ENCODE measurements at places on chromosomes 5 and 9.

DNA sequence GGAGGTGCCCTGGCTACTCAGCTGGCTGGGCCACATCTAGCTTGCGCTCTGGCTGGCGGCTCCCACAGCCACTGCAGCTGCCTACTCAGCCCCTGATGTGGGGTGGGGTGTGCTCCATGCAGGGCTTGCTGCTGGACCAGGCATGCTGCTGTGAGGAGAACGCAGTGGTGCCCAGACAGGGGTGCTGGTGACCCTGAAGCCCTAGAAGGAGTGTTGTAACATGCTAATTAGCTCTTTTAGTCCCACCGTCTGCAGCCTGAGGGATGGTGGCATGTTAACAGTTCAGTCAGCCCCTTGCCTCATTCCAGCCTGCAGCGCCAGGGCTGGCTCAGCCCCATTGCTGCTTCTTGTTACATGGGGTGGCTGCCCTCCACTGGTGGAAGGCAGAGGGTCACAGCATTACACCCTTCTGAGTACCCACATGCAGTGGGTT, 642.3 kb downstream of the DMRTA1 start:
- DNase-seq: no peak

DNA sequence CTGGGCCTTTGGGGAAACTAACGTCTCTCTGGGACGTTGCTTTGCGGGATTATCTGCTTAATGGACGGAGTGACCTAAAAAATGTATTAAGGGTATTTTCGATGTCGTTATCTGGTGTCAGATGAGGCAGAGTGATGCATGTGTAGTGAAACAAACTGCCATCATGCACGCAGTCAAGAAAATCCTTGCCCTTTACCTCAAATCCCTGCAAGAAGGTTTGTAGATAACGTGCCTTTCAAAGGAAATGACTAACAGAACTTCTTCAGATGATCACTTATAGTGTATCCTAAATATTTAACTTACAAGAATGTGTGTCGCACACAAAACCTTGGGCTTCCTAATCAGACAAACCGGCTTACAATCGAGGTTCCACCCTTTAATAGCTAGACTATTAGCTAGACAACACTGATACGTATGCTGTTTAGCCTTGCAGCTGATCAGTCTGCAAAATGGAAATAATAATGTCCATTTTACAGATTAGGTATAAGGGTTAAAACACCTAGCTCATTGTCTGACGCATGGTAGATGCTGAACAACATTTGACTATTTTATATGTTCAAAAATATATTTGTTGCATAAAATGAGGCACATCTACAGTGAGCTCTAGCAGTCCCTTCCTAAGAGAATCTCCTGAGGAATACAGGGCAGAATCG, 541 bp upstream of the TBCA start:
- no peak for DNase-seq

- DNase-seq: no peak
Measured at GRCh38 chr5:180755601-180756000, 15.7 kb upstream of the OR2Y1 start.

DNA sequence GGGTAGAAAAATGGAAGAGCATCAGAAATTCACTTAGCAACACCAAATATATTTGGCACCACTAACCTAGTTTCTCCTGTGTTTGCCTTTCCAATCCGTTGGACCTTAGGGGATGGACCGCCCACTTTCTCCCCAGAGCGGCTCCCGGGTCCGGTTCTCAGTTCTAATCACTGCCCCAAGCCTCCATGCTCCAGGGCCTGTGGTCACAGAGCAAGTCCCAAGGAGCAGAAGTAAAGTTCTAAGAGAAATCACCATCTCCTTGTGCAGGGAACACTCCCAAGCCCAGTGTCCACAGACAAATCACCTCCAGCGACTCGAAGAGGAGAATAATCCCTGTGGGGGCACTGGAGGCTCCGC, 728 bp upstream of the SLC1A1 start:
- DNase-seq: no peak

DNA sequence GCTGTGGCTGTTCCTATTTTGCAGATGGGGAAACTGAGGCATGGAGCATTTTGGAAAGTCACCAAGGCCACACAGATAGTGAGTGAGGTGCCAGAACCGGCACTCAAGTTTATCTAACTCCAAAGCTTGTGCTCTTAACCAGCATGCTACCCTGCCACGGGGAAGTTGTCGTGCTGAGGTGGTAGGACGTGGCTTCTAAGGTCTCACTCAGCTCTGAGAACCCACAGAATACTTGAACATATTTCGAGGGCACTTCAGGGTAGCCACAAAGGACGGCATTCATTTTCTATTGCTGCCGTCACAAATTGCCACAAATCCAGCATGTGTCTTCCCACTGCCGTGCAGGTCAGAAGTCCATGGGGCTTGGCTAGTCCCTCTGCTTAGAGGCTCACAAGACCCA, 116.7 kb downstream of the OLFM1 start:
- DNase-seq: no peak

All from NCI-H2227 treated with DMSO at 0.1 percent for 48 hours (cell line).